ENCODE measurements at places on chromosomes 4 and X.

GRCh38 chrX:106451933-106452332, 159.8 kb upstream of the RADX start:
- DNase-seq: no peak

DNA sequence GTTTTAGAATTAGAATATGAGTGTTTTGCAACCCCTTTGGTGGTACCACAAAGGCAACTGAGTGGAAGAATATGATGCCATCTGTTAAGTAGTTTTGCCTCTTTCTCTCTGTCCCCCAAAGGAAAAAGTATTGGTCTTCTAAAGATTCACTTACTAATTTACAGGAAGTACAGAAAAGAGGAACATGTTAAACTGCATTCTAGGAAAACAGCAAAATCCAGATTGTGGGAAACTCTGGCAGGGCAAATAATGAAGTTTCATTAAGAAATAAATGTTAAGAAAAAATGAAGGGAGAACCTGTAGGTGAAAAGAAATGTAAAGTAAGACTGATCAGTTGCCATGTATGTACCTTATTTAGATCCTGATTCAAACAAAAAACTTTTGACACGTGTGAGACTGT, 39.3 kb downstream of the NSUN7 start:
- DNase-seq: no peak

GRCh38 chrX:130715299-130715698, 187.7 kb downstream of the ENOX2 start:
- no peak for DNase-seq

GRCh38 chrX:106467422-106467821, 144.4 kb upstream of the RADX start:
- DNase-seq: no peak

DNA sequence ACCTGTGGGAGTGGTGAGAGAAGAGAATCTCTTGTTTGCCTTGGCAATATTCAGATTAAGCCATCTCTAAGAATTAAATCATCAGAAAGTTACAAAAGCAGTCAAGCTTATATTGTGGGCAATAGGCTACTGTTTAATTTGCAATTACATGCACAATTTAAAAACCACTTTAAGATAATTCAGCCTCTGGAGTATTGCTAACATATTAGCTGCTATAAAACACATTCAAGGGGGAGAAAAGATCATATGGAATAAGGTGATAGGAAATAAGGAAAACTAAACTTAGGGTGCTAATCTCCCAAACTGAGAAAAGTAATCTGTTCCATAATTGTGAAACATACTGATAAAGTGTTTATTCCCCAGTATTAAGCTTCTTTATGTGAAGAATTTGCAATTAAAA, 103.9 kb downstream of the ARAP2 start:
- no peak for DNase-seq

DNA sequence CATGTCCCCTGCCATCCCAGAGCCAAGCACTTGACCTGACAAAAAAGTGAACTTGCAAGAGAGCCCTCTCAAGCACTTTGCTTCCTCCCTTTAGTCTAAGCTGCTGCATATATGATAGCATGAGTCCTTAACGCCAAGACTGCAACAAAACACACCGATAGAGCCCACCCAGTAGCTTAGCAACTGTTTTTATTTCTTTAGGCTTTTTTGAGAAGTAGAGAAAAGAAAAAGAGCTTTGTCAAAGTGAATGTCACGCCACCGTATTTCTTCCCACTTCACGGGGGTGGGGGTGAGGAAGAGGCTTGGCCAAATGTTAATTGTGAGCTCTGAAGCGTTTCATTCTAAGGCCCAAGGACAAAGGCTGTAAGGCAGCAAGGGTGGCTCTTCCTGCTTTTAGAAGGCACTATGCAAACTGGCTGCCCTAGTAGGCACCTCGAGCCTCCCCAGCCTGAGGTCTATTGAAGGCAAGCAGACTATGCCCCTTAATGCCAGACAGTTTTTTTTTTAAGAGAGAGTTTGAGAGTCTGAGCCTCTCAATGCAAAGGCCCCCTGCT, 138.6 kb downstream of the HS6ST2 start:
- DNase-seq: no peak

- DNase-seq: no peak
Measured at GRCh38 chr4:42478946-42479345, 81.7 kb downstream of the SHISA3 start.

DNA sequence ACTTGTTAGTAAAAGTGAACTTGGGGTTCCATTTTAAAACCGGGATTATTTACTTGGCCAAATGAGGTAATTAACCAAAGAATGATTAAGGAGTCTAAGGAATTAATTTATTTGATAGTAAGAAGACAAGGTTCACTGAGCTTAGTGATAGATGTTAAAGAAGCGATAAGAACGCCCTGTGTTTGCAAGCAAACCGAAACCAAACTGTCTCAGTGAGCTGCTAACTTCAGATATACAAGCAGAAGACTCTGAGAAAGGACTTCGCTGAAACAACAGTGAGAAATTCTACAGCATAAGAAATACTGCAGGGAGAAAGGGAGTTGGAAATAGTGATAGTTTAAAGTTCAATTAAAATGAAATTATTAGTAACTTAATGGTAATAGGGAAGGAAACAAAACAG, 37.6 kb upstream of the SHISA3 start:
- no peak for DNase-seq

DNA sequence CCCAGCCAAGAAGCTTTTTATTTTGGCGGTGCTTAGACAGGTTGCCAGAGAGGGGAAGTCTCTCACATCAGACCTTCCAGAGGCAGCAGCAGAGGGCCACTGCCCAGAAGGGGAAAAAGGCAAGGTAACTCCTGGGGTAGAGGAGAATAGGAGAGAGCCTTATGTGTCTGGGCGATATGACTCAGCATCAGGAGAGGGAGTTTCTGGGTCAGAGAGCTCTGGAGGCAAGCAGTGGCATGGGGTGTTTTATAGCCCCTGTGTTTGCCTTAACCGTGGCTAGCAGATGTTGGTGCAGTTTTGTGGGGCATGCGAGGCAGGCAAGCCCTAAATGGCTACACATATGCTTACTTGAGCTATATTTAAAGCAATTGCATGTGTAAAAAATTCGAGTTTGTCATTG, 8.3 kb upstream of the ZXDB start:
- DNase-seq: no peak

DNA sequence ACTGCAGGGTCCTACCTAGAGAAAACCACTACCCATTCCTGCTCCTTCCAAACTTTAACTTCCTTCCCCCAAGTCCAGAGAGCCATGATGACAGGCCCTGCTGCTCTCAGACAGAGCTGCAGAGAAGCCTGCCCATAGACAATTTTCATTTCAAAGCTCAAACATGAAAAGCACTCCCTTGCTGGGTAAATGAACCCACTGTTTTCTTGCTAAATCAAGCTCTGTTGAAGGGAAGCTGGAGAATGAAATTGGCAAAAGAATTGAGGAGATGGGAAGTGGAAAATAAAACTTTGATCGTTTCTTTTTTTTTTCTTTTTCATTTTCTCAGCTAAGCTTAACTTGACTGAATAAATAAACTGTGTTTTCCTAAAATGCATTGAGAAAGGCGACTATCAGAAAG, 331.1 kb upstream of the CPEB2 start:
- no peak for DNase-seq

DNA sequence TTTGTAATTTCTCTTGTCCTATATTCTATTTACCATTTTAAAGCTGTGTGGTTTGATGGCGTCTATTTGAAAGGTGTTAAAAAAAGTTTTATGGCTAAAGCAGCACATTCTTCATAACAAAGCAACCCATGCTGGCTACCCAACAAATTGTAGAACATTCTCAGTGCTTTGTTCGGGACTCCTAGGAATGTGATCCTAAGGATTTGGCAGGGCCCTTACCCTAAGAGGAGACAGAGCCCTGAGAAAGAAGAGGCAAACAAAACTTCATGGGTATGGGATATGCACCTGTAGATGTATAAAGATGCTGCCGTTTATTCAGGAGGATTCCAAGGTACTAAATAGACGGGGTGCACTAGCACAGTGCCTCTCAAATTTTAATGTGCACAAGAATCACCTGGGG, 370.8 kb upstream of the DIPK2B start:
- DNase-seq: no peak
